ENCODE measurements at places on chromosomes 3 and 15.

- peak; percentile 85 for DNase-seq
Observed at GRCh38 chr3:187740421-187741399, 4.6 kb downstream of the BCL6 start.

DNA sequence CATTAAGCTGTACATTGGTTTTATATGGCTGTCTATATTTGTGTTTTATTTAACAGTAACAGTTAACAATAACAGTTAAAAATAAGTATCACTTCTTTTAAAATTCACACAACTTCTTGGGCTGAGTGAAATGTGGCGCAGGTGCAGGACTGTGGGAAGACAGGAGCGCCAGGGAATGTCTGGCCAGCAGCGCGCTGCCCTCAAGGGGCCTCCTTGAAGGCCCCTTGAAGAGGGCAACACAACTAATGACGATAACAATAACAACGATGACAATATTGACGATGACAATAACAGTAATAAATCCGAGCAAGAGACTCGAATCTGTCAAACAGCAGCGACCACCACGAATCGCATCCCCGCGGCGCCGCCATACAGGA lies 411 bp upstream of the PPP2R3A start:
- no peak for DNase-seq

- DNase-seq = no peak
Observed at GRCh38 chr3:23762214-23762613, 43.5 kb upstream of the UBE2E1 start.

- no peak for DNase-seq
Observed at GRCh38 chr3:50028346-50028745, 60.4 kb upstream of the RBM5 start.

- no peak for DNase-seq
Observed at GRCh38 chr3:27186013-27186412, 183.2 kb downstream of the NEK10 start.

- peak; percentile 93 for DNase-seq
Observed at GRCh38 chr15:63191895-63192618, 2.7 kb downstream of the RAB8B start.

DNA sequence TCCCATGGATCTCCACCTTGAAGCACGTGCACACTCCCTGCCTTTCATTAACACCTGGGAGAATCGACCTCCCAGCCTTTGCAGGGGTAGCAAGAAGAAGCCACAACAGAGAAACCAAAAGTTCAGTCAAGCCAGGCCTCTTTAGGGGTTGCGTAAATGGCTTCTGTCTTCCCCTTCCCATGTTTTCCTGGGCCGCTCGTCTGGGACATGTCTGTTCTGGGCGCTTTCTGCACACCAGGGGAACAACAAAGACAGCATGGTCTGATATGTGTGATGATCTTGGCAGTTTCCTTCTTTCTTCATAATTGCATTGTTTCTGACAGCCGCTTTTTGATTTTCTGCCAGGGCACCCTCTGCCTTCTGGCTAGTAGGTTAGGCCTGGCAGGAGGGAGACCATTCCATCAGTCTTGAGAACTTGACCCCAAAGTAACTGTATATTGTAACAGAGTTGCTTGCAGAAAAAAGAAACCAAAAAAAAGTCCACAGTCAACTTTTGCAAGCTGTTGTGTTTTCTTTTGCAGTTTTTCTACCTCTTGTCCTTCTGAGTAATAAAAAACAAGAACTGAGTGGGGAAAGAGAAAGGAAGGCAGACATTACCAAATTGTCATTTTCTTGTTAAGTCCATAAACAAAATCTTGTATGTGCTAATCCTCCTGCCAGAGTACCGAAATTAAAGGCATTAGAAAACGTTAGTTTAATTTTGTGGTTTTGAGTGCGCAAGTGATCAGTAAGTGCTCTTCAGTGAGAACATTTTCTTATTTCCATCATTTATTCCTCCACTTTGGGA lies 56.0 kb upstream of the FURIN start:
- no peak for DNase-seq

DNA sequence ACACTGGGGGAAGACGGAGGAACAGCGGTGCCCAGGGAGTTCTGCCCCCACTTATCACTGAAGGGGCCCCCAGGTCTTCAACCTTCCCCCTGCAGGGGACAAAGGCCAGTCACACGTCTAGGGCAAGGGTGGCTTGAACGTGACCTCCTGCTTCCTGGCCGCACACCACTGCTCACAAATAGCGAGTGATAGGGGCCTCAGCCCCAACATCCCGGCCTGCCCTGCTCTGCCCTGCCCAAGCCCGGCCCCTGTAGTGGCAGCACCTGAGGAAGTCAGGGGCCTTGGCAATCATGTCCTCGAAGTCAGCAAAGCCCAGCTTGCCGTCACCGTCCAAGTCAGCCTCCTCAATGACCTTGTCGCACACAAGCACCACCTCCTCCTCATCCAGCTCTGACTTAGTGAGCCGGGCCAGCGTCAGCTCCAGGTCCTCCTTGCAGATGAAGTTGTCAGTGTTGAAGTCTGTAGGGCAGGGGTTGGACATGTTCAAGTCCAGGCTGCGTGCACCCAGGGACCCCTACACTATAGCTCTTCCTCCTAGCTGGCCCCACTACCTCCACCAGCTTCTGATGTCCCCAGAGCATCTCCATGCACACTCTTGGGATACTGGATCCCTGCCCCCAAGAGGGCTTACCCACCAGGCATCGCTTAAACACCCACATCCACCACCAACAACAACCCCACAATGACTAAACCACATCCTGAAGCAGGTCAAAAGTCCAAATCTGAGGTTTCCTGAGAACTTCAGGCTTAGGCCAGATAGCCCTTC lies 13.3 kb downstream of the SH2D7 start:
- DNase-seq = no peak

DNA sequence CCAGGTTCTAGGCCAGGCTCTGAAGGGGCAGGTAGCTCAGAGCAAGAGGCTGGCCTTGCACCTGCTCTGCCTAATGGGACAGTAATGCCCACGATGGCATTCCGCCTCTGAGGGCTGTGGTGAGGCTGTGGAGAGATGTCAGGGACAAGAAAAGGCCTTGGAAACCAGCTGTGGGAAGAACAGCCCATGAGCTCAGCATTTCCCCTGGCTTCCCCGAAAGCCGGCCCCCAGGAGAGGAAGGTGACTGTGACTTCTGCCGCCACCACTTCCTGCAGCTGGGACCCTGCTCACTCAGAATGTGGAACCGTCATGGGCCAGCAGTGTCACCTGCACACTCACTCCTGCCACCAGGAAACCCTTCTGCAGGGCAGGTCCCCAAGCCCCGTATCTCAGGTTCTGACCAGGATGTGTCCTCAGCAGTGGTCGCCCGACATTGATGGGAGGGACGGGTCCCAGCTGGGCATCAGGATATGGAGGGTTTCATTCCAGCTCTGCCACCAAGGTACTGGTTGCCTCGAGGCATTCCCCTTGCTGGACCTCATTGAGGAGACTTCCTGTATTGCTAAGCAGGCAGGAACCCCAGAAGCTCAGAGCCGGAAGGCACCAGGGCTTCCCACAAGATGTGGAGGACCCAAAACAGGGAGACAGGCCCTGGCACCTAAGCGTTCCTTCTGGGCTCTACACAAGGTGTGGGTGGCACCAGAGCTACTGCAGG lies 30.7 kb downstream of the SEMA7A start:
- no peak for DNase-seq

GRCh38 chr15:39918688-39919385 lies 1.2 kb downstream of the GPR176 start:
- peak; percentile 35 for DNase-seq

- DNase-seq = no peak
Observed at GRCh38 chr3:105293441-105293840, 73.3 kb upstream of the ALCAM start.

DNA sequence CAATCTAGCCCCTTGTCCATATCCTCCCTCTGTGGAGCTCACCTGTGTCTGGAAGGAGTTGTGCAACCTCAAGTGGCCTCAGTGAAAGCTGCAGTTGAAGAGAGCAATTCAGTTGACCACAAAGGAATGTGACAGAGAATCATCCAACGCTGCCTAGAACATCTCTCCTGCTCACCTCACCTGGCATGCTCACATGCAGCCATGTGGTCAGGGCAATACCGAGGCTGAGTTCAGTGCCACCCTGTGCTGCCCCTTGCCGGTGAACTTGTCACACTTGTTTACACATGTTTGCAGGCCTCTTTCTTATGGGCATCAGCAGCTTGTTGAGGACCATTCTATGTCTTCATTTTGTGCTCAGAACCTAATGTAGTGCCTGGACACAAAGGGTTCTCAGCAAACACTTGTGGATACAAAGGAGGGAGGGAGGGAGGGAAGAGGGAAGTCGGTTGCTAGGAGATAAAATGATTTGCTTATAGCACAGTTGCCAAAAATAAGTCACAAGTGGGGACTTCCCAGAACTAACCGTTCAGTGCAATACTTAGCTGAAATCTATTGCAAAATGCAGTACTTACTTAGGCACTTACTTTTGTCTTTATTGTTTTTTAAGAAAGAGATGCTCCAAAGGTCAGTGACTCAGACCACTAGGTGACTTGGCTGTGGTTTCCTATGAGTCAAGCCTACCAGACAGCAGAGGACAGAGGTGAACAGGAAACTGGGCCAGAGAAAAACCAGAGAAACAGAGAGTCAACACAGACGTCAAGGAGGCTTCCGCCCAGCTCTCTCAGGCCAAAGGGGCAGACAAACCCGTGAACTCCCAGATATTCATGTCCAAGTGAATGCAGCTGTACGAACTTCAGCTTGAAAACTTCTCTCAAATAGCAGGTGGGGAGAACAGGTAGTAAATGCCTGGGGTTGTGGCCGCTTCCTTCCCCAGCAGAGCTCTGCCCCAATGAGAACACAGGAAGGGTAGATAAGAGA lies 227.8 kb upstream of the CTNNB1 start:
- no peak for DNase-seq

GRCh38 chr3:10553591-10554235 lies 48.3 kb upstream of the ATP2B2 start:
- DNase-seq = peak; percentile 27

DNA sequence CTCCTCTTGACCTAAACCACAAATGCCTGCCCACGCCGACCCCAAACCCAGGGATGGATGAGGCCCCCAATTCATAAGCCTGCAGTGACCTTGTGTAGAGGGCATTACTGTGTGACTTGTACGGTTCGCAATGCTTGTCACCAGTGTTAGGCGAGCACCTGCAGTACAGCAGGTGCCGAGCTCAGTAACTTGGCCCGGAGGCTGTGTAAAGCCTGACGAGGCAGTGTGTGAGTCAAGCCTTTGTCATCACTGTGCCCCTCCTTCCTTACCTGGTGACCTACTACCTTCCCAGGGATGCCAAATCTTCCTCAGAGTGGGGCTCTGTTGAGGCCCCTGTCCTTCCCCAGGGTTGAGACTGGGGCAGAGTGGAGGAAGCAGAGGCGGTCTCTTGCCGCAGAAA lies 37.2 kb upstream of the TMEM115 start:
- DNase-seq = no peak
